NCI-H446 treated with DMSO at 0.1 percent for 48 hours (cell line): ENCODE measurements at places on chromosomes 7 and 10.

DNA sequence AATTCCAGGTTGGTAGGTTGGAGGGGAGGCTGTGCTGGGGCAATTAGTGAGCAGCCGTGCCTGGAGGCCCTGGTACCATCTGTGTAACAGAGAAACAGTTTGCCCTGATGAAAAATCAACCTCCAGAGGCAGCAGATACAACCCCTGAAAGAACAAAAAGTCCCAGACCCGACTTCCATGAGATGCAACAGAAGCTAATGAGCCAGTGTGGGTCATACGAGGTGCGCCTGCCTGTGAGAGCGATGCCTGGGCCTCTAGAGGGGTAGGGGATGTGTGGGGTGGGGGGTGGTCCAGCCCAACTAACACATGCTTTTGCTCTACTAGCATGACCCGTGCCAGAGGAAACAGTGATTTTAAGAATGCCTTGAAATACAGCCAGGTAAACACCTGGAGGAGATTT lies 39.3 kb downstream of the CELF2 start:
- no peak for DNase-seq

DNA sequence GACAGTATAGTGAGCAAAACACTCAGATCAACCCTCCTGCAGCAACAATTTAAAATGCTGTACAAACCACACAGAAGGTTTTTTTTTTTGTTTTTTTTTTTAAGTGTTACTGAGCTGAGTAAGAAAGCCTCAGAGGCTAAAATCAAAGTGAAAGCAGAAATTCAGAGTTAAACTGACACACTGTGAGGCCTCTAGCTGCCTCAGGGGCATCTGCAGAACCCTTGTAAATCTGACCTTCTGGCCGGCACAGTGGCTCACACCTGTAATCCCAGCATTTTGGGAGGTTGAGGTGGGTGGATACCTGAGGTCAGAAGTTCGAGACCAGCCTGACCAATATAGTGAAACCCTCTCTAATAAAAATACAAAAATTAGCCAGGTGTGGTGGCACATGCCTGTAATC lies 7.4 kb upstream of the GNA12 start:
- no peak for DNase-seq

- DNase-seq: no peak
These were observed 1.3 kb downstream of the SNCG start for GRCh38 chr10:86959737-86960002.

- DNase-seq: no peak
These were observed 10.5 kb upstream of the GIMAP8 start for GRCh38 chr7:150439967-150440366.

DNA sequence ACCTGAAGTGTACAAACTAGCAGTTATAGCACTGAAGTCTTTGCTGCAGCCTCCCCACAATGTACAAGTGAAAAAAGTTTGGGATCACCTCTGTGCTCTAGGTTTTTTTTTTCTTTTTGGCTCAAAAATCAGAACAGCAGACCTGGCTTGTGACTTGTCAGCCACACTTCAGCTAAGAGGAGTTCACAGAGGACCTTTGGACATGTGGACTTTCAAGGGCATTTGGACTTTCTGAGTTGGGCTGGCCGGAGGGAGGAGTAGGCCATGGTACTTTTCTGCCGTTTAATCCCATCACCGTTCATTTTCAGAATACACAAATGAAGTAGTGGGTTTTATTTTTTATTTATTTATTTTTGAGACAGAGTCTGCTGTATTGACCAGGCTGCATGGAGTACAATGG lies 21.9 kb upstream of the ACSL5 start:
- DNase-seq: no peak

- DNase-seq: no peak
These were observed 23.3 kb upstream of the PDGFA start for GRCh38 chr7:542713-543500.
